Astrocyte of the hippocampus (primary cell): ENCODE measurements at places on chromosomes 6 and 20.
A peak's percentile ranks its signal among the peaks of the same experiment; 100 is the strongest.

DNA sequence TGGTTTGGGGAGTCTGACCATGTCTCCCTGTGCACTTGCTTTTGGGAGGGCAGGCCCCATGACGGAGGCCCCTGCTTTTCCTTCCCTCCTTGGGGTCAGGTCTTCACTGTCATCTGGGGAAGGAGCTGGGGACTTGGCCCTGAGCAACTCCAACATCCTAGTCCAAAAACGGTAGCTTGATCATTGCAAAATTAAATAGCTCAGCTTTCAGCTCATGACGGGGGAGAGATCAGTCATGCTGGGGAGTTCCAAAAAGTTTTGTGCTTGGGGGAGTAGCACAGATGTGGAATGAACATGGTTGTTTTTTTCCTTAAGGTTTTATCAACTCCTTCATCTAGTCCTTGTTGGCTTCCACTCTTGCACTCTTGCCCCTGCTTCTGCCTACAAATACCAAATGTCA is 60.8 kb downstream of the MOCS1 start:
- no peak for DNase-seq

DNA sequence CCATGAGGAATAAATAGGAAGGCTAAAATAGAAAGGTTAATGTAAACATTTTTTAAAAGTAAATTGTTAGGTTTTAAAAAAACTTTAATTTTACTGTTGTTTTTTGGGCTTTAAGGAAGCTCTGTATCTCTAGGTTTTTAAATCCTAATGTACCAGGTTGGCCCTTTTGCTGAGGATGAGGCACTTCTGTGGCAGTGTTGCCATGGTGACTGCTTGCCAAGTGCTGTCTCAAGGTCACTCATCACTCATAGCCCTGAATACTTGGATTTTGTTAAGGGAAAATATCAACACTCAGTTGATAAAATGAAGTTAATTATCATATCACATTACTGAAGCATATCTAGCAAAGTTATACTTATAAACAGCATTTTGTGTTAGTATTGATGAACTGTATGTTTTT is 50.2 kb downstream of the NCOA3 start:
- no peak for DNase-seq

DNA sequence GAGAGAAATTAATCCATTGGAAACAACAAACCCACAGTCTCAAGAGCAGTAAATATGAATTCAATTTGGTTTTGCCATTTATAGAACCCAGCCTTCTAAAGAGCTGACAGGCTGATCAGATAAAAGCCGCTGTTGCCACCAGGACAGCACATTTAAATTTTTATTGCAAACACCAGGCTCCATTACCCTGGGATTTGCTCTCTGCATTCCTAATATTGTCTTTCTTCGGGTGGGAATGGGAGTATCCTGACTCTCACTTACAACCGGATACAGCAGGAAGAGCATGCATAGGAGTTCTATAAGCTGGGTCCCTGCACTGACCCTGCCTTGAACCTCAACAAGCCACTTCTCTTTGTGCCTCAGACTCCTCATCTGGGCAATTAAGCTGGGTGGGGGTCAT is 142.9 kb downstream of the LRFN2 start:
- DNase-seq, result no peak

DNA sequence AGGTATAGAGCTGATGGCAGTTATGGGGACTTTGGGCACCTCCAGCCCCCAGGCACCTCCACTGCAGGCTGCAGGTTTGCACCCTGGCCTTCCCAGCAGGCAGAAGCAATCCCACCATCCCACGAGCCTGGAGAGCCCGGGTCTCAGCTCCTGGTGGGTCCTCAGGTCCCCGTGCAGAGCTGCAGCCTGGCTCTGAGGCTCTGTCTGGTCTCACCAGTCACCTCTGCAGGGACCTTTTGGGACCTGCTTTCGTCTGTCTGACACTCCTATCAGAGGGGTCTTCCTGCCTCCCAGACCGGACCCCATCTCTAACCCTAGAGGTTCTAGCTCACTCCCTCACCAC is 41.9 kb downstream of the FGD2 start:
- DNase-seq, result no peak

DNA sequence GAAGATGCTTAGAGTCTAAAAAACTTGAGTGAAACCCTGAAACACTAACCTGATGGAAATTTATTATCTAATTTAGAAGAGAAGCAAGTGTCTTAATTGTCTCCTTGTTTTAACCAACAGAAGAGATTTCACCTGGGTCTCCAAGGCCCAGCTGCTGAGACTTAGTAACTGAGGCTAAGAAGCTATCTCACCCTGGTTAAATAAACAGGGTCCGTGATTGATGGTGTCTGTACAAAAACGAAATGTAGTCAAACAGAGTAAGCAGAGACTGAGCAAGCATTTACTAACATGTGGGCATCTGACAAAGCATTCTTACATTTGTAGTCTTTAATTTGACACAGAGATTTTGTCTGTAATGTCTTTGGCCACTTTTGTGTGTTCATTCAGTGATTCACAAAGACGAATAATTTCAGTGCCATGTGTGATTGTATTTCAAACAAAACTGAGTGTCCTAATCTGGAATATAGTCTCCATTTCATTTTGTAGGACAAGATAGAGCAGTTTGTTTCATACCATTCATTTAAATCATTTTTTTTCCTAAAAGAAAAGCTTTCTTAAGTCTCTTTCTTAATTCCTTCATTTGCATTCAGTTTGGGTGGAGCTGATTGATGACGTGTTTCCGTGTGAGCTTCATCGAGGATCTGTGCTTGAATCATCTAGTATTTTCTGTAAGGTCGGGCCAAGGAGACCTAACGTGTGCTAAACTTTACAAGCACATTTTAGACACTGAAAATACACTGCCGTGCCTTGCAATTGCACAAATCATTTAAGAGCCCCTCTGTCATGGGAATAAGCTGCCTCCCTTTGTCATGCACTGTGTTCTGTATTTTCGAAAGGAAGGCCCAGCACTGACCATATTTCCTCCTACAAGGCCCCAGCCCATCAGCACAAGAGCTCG is 170.6 kb upstream of the QKI start:
- peak; percentile 28 for DNase-seq

DNA sequence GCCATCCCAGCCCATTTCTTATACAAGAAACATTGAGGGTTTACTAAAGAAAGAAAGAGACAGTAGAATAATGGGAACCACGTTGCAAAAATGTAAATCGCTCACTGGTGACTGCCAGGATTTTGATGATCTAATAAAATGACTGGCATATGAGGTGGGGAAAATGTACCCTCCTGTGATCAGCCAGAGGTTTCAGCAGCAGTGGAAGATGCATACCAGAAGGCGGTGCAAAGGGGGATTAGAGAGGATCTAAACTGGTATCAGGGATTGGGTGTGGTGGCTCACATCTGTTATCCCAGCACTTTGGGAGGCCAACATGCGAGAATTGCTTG is 60.8 kb upstream of the DDR1 start:
- DNase-seq, result no peak

DNA sequence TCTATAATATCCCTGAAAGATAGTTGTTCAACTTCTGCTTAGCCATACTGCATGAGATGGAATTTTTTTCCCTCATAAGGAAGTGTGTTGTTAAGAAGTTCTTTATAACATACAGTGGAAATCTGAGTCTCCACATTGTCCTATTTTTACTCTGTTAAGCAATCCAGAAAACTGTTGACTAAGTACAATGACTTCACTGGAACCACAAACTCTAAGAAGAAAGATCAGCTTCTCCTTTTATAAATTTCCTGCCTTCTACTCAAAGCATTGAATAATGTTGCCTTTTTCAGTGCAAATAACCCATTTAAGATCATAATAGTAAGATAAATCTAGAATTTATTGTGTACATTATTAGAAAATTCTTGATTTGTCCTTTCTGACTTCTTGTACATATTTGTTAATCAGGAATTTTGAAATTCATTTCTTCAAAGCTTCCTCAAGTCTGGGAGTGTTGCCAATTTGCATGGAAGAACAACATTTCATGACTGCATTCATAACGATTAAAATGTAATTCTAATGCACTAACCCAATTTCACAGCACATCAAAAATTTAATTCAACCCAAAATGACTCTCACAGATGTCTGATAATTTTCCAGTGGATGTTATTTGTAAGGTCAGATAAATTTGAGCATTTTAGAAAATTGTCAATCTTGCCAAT is 45.6 kb upstream of the ANKEF1 start:
- peak; percentile 50 for DNase-seq

DNA sequence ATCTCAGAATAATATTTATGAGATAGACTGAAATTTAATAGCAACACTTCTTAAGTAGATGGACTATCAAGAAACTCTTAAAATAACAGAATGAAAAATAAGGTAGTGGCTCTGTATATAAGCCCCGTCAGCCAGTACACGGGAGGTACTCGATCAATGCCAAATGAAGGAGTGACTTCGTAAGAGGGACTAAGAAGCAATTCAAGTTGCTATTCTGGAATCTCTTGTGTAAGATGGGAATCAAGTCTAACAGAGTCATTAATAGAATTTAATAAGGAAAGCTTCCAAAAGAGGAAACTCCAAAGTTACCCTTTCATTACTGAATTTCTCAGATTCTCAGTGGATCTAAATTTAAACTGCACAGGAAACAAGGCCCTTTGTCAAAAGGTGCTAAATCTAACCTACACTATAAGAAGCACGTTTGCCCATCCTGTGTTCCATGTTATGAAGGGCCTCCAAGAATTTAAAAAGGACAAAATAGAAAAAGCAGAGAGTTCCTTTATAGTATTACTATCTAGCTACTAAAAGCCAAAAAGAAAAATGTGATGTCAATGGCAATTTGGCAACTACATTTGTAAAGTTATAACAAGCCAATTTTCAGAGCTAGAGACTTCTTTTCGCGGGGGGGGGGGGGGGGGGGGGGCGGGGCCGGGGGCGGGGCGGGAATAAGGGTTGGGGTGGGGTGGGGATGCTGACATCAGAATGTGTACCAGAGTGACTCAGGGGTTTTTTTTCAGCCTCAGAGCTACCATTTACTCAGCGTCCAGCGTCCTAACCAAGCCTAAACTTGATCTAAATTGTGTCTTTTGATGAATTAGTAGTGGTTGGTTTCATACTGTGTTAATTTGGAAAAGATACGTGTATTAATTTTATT is 200.6 kb downstream of the GMPR start:
- peak; percentile 50 for DNase-seq

- DNase-seq, result peak; percentile 54
Observed at GRCh38 chr6:145929037-145929633, 35.0 kb downstream of the SHPRH start.

- DNase-seq, result peak; percentile 21
Observed at GRCh38 chr20:17499041-17499440, 32.1 kb downstream of the BFSP1 start.

DNA sequence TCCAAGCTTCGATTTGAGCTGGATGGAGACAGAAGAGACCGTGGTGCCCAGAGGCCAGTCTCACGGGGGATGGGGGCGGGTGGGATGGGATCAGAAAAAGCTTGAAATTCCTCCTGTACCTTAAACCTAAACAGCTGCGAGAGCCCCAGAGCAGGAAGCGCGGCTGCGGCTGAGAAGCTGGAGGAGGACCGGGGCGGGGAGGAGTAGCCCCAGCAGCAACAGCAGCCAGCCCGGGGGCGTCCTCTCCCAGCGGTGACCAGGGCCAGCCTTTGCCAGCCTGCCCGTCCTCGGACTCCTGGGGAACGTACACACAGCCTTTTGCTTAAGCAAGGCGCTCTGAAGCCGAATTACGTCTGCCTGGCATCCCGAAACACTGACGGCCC is 17.4 kb upstream of the PRDM13 start:
- DNase-seq, result peak; percentile 34

- no peak for DNase-seq
Observed at GRCh38 chr20:19605786-19606485, 152.1 kb upstream of the RIN2 start.

DNA sequence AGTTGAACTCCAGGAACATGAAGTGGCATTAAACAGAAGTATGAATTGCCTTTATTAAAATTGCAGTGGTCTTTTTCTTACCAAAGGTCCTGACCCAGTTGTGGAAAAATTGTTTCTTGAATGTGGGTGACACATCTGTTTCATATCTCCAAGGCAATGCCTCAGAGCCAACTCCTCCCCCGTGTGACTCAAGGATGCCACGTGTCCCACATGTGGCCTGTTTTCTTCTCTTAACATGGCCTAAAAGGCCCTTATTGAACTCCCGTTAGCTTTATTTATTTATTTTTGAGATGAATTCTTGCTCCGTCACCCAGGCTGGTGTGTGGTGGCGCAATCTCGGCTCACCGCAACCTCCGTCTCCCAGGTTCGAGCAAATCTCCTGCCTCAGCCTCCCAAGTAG is 128.4 kb upstream of the ESR1 start:
- DNase-seq, result no peak

GRCh38 chr6:153411070-153411648 is 280.1 kb upstream of the RGS17 start:
- no peak for DNase-seq

GRCh38 chr6:150451807-150452427 is 83.1 kb downstream of the IYD start:
- DNase-seq, result no peak

- peak; percentile 83 for DNase-seq
Observed at GRCh38 chr6:137705160-137706082, 161.6 kb upstream of the TNFAIP3 start.

- DNase-seq, result no peak
Observed at GRCh38 chr6:38836585-38836984, 121.5 kb downstream of the DNAH8 start.

DNA sequence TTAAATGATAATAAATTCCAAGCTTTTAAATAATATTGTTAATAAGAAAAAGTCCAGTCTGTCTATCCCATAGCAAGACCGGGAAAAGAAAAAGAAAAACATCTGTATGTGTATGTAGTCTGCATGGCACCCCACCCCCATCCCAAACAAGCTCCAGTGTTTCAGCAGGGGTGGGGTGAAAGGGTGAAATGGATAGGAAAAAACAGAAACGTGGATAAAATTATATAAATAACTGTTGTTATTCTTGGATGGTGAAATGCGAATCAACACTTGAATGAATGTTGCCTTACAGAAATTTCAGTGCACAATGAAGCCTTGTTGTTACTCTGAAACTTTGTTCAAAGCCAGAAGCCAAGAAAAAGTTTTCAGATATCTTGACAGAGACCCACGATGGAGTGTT is 31.4 kb downstream of the HAO1 start:
- no peak for DNase-seq

DNA sequence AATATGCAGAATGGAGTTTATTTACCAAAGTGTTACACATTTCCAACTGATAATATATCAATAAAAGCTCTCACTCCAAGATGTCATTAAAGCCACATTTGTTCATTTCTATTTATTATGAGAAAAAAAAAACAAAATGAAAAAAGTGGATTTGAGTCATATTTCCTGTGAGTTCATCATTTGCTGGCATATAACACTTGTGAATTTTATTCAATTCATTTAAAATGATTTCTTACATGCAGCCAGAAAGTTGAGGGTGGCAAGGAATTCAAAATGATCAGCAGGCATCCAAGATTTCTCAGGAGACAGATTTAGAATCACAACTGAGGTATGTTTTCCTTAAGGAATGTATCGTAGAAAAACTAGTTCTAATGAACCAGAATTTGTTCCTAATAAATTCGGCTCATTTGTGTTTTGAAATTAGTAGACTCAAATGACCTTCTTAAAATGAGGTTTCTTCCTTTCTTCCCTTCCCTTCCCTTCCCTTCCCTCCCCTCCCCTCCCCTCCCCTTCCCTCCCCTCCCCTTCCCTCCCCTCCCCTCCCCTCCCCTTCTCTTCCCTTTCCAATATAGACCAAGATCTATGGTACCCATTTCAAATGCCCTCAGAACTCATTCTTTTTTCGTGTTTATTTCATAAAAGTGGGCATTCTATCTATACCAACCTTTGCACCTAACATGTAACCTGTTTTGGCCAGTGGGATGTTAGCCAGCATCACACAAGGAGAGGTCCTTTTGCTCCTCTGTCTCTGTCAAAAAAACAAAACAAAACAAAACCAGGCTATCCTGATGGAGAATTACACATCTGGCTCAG is 357.9 kb upstream of the TSHZ2 start:
- no peak for DNase-seq
